ENCODE measurements at places on chromosomes 5 and 9.

- DNase-seq = no peak
Measured at GRCh38 chr9:88399966-88400365, 11.7 kb downstream of the SPIN1 start.

GRCh38 chr5:27748847-27749246, 710.5 kb upstream of the CDH9 start:
- DNase-seq = no peak

DNA sequence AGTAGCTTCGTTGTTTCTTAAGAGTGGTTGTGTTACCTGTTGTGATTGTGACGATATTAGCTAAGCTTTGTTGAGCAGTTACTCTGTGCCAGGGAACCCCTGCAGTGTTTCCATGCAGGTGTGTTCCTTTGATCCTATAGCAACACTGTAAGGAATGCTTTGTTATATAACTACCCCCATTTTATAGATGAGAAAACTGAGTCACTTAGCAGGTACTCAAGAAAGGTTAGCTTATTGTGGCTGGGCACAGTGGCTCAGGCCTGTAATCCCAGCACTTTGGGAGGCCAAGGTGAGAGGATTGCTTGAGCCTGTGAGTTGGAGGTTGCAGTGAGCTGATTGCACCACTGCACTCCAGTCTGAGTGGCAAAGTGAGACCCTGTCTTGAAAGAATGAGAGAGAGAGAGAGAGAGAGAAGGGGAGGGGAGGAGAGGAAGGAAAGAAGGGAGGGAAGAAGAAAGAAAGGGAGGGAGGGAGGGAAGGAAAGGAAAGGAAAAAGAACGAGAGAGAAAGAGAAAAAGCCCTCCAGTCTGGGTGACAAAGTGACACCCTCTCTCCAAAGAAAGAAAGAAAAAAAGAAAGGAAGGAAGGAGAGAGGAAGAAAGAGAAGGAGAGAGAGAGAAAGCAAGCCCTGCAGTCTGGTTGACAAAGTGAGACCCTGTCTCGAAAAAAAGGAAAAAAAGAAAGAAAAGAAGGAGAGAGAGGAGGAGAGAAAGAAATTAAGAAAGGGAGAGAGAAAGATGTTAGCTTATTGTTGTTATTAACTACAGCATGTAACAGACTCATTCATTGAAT, 85.6 kb upstream of the RARS1 start:
- DNase-seq = no peak

DNA sequence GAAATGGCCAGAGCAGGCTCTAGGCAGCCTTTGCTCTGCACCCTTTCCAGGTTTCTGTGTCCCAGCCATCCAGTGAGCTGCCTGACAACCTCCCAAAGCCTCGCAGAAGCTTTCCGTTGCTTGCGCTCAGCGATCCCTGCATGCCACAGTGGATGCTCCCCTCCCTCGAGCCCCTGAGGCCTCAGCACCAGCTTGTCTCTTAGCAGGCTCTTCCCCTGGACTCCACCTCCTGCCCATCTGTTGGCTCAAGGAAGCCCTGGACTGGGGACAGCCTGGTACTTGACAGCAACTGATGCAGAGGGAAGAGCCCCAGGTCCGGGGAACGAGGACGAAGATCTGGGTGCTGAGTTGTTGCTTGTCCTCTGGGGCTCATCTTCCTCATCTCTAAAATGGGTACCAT, 23.2 kb downstream of the TSPAN17 start:
- no peak for DNase-seq

DNA sequence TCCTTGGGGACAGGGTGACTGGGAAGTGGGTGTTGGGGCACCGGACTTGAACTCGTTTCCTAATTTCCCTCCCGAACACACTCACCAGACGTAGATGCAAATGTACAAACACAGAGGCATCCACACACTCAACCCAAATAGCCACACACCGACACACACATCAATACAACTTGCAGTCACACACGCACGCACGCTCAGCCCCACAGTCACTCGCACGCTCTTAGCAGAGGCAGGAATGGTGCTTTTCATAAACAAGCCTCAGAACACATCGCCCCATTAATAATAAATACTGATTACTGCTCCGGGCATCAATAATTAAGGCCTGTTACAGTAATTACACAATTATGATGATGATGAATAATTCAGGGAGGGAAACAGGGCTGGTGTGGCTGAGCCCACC, 5.7 kb downstream of the BARHL1 start:
- no peak for DNase-seq

- DNase-seq = no peak
Measured at GRCh38 chr5:76836585-76836984, 13.2 kb upstream of the S100Z start.
